ENCODE measurements at places on chromosomes 3 and 15.

DNA sequence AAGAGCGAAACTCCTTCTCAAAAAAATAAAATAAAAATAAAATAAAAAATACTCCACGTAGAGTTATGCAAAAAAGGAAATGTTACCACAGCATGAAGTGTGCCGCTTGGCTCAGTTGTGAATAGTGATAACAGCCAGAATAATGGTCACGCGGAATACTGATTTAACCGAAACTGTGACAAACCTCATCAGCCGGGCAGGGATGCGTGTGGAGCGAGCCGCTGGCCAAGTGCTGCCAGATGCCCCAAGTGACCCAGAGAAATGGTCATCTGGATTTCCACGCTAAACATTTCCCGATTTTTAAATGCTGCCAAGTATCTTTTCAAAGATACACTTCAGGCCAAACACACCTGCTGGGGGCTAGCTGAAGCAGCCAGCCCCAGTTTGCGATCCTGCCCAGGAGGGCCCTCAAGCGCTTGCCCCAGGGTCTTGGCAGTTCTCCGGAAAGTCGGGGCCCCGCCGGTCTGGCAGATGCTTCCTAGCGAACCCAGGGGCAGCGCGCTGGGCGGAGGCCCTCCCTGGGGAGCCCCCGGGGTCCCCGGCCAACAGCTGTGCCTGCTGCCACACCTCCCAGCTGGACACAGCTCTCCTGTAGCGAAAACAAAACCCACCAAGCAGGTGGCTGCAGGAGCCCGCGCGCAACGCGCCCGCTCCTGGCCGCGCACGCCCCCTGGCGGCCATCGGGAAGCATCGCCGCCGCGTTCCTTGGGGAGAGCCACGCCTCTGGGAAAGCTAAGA, 35.1 kb downstream of the CMTM6 start:
- peak; percentile 55 for DNase-seq

GRCh38 chr3:140206196-140207040, 271.4 kb downstream of the CLSTN2 start:
- DNase-seq, result no peak

DNA sequence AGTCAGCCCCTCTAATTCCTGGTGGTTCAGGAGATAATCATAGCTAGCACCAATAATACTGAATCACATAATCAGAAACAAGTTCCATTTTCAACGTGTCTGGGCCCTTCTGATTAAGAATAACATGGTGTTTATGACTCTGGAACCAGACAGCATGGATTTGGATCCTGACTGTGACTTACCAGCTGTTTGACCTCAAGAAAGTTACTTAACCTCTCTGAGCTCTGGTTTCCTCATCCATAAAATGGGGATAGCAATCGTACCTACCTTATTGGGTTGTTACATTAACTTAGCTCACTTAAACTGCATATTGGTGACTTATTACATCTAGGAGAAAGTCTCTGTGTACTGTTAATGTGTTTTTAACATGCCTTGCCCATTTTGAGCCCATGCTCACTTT, 10.7 kb upstream of the TMEM40 start:
- no peak for DNase-seq

DNA sequence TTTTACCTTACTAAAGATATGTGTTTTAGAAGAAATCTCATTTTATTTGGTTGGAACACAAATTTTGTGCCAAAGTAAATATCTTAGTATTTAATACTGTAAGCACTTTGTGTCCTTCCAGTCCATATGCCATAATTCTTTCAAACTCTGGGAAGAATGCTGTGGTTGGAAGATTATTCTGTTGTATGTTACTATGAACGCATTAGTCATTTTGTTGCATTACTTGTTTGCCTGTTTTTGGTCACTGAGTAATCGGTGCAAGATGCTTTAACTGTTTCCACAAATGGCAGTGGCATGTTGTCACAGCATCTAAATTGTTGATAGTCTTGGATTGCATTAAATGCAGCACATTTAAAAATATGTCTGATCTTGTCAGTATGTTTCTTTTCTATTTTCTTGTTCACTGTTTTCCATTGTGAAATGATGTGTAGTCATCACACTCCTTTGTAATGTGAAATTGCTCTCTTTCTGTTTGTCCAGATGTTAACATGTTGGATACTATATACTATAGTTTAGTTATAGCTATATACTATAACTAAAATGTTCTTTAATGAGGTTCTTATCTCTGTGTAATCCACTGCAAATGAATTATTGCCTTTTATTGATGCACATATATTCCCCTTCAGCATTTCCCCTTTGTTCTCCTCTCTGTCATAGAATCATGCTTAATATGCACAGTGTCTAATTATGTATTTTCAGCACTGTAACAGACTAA, 89.9 kb upstream of the FLNB start:
- peak; percentile 22 for DNase-seq

DNA sequence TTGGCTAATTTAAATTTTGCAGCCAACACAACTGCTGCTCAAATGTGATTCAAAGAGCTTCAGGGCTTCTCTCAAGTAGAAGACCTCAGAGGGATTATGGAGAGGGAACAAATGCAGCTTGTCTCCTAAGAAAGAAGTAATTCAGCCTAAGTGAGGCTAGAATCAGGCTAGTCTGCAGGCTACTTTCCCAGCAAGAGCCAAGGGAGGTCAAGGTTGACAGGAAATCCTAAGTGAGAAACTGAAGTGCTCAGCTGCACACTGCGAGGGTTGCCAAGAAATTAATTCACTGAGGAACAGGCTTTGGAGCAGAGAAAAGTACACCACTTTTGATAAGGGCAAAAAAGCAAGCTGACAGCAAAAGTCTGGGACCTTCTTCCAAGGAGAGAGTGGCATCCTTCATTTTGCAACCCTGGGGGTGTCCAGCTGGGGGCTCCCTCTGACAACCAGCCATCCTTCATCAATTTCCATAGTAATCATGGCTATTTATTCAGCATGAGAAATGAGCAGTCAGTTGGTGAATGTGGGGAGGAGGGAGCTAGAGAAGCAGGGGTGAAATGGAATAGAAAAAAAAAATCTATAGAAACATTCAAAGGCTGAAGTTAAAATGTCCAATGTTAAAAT, 646.4 kb upstream of the ADAMTS9 start:
- no peak for DNase-seq

- DNase-seq, result no peak
Observed at GRCh38 chr15:40789119-40789518, 17.8 kb upstream of the ZFYVE19 start.

DNA sequence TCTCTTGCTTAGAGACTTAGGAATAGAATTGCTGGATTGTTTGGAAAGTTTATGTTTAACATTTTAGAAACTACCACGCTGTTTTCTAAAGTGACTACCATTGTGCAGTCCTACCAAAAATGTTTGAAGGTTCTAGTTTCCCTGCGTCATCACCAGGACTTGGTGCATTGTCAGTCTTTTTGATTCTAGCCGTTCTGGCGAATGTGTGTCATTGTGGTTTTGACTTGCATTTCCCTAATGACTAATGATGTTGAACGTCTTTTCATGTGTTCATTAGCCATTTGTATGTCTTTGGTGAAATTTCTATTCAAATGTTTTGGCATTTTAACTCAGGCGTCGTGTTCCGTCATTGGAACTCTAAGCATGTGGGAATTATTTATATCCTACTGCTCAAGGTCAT, 58.0 kb downstream of the CHD2 start:
- DNase-seq, result no peak

GRCh38 chr3:20201143-20201542, 15.1 kb upstream of the SGO1 start:
- no peak for DNase-seq

Data from H54 (cell line).